ENCODE measurements at places on chromosomes 7 and 10.

DNA sequence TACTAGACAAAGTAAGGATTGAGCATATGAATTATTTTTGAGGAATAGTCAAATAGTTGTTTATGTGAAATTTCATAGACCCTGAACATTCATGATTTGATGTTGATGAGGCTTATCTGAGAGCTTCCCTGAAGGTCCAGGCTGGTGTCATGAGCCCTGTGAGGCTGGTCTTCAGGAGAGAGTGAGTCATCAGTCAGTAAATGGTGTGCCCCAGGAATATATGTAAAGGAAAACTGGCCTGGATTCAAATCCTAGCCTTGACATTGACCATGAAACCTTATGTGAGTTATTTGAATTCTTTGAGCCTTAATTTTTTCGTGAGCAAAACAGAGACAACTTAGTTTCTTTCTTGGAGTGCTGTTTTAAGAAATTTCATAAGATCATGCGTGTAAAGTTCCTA is 6.2 kb downstream of the TMEM236 start:
- no peak for DNase-seq

- no peak for DNase-seq
Observed at GRCh38 chr10:43186150-43186549, 47.9 kb downstream of the CSGALNACT2 start.

DNA sequence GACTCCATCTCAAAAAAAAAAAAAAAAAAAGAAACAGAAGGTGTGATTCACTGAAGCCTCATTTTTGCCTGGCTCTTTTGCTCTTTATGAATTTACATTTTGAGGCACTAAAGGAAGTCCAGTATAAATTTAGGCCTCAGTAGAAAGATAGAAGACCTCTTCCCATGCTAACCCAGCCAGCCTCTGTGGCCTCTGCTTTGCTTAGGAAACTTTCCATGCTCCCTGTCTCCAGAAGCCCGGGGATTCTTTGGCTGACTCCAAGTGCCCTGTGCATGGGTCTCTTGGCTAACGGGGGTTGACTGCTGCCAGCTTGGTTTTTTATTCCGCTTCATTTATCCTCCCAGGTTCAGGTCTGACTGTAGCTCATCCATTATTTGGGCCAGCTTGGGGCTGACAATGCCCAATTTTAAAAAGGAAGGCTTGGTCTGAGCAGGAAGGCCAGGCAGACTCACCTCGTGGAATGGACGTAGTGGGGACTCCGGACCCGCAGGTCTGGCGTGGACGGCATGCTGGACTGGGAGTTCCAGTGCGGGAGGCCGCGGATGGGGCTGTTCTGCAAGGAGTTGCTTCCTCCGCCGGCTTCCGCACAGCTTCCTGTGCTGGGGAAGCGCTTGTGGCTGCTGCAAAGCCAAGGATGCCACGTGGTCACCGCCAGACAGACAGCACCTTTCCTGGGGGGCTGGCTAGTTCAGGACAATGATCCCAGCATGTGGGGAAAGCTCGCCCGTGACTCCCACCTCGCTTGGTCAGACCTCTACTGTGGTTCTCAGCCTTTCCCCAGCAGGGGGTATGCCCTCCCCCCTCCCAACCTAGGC is 72.3 kb downstream of the PRPF18 start:
- DNase-seq, result no peak

GRCh38 chr7:468681-469562 is 50.7 kb downstream of the PDGFA start:
- no peak for DNase-seq

GRCh38 chr10:132982301-132982989 is 40.1 kb upstream of the CFAP46 start:
- DNase-seq, result no peak

GRCh38 chr10:7697426-7697825 is 5.7 kb upstream of the ITIH2 start:
- no peak for DNase-seq

DNA sequence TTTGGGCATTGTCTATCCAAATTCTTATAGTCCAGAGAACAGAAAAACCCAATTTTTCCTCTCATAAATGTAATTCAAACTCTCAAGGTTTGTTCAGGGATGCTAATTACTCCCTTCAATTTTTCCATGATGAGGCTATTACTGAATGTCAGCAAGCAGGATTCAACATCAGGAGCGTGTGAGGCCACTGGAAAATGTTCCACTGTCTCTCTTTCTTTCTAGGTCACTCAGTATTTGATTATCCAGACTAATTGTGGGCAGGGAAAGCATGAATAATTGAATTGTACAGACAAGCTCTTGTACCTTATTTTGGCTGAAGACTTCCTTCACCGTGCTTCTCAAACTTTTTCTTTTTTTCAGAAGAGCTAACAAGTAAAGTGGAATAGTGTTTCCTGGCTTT is 30.7 kb downstream of the THNSL1 start:
- DNase-seq, result no peak

DNA sequence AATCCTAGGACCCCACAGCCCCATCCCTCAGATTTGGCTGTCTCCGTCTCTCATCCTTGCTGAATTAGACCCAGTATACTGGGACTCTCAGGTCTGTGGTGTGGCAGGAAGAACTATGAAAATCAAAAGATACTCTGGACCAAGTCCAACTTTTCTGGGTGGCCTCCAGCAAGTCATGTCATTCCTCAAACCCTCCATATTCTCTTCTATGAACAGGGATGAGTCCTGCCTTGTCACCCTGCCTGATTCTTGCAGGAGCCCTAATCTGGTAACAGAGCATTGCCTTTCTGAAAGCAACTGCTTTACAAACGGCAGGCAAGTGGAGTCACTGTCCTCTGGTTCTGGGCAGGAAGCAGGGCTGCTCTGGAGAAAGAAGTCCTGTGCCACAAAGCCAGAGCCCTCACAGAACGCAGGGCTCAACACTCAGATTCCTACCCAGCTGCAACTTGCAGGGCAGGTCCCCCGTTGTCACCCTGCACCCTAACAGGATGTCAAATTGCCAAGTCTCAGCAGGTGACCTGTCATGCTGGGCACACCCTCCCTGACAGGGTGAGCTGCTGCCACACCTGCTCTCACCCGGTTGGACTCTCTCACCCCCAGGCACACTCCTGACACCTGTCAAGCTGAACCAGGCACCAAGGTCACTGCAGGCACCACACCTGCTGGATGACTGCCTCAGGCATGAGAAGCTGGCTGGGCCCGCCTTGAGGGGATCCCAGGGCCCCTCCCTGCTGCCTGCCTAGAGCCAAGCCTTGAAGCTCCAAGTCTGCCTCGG is 227.7 kb downstream of the KCNMA1 start:
- no peak for DNase-seq

DNA sequence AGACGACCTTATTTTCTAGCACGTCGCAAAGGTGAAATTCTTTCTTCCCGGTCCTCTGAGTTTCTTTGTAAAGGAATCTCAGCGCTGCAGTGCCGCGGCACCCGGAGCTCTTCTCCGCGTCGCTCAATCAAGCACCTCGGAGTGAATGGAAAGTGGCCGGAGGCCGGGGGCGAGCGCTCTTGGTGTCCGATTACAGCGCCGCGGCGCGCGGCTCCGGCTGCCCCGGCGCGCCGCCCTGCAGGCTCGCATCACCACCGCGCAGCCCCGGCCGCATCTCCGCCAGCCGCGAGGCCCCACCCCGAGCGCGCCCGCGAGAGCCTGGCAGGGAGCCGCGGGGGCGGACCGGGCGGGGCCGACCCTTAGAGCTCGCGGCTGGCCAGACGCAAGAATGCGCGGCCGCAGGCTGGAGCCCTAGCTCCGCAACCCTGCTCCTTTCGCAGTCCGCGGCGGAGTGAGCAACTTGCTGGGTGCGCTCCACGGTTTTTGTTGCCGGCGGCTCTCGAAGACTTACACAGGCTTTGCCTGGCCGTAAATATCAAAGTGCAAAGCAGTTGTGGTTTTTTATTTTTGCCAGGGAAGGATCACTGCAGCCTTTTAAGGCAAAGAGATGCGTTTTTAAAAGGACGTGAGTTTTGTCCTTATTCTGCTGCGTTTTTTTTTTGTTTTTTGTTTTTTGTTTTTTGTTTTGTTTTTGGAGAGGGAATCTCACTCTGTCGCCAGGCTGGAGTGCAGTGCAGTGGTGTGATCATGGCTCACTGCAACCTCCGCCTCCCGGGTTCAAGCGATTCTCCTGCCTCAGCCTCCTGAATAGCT is at the start of gene SEMA3C:
Gene SEMA3C (minus strand): TSS at position 143 of the 813 bp plus-strand sequence. CDS start 2,270 bp downstream, outside the sequence.
- no peak for DNase-seq

- DNase-seq, result no peak
Observed at GRCh38 chr7:74051629-74052410, 23.8 kb downstream of the ELN start.

GRCh38 chr10:103648251-103648635 is 154.7 kb downstream of the NEURL1 start:
- DNase-seq, result no peak

DNA sequence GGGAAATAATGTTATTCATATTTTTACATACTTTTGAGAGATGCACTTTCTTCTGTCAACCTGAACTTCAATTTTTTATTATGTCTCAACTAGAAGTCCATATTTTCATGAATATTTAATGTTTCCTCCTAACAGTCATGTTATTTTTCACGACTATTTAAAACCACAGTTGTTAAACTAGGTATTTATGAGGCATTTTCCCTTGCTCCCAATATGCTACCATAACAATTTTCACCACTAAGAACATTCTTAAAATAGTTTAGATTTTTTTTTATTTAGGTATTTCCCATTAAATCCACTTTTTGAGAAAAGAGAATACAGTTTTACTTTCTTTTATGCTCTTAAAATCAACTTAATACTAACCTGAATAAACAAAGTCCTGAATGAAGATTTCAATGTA is 89.4 kb downstream of the JAZF1 start:
- DNase-seq, result no peak

DNA sequence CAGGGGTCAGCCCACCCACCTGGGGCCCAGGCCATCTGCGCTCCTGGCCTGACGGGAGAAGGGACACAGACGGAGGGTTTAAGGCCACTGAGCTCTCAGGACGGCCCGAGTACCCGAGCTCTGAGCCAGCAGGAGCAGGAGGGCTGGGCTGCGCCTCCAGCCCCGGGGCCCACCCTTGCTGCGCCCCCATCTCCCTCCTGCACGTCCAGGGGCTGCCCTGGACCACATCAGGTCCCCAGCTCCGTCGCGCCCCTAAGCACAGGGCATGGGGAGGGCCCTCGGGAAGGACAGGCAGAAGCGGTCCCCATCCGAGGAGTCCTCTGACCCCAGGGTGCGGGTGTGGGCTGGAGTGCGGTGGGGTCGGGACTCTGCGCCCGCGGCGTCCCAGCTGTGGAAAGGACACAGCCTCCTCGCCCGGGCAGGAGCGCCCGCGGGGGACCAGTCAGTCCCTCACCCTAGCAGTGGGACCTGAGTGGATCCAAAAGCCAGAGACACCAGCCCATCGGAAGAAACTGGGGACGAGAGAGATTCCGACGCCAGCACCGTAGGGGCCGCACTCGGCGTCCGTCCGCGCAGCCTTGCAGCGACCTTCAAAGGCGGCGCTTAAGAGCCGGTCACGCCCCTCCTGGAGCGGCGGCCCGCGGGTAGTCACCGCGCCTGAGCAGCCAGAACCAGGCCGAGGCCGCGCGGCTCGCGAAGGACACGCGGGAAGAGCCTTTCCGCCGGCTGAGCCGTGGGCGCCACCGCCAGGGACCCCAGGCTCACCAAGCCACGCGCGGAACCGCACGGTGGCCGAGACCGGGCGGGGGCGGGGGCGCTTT is 15.9 kb downstream of the CAMK2B start:
- peak; percentile 17 for DNase-seq

- peak; percentile 11 for DNase-seq
Observed at GRCh38 chr7:54788664-54789063, 29.7 kb upstream of the SEC61G start.

- no peak for DNase-seq
Observed at GRCh38 chr7:103940382-103941268, 48.8 kb downstream of the RELN start.

- no peak for DNase-seq
Observed at GRCh38 chr10:52956861-52957260, 184.3 kb upstream of the MBL2 start.

- DNase-seq, result no peak
Observed at GRCh38 chr7:401495-401894, 111.5 kb downstream of the FOXL3 start.

- DNase-seq, result no peak
Observed at GRCh38 chr7:128437426-128438332, 18.0 kb upstream of the HILPDA start.

DNA sequence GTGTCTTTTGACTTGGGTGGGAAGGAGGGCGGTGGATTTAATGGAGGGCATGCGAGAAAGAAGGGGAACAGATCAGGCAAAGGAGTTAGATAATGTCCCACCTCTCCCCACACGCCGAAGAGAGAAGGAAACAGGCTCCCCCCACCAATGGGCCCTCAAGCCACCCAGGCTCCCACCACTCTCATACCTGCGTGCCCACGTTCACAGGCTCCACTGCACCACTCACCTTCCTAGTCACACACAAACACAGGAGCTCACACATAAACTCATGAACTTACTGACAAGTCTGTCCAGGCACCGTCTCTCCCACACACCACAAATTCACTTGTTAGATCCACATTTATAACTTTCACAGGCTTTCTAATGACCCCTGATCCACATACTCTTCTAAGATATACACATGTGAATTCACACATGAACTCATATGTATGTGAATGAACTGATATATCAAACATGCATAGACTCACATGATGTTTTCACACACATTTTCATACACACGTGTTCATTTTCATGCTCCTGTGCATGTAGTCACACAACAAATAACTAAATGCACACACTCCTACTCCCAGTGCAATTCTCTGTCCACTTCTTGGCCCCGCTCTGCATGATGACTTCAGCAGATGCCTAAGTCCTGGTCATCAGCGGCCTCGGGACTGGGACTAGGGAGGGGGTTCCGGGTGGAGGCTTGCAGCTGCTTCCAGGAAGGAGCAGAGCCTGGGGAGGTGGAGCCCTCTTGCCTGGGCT is 1.5 kb downstream of the LZTS2 start:
- no peak for DNase-seq

- no peak for DNase-seq
Observed at GRCh38 chr10:25502453-25502852, 327.7 kb downstream of the GPR158 start.

DNA sequence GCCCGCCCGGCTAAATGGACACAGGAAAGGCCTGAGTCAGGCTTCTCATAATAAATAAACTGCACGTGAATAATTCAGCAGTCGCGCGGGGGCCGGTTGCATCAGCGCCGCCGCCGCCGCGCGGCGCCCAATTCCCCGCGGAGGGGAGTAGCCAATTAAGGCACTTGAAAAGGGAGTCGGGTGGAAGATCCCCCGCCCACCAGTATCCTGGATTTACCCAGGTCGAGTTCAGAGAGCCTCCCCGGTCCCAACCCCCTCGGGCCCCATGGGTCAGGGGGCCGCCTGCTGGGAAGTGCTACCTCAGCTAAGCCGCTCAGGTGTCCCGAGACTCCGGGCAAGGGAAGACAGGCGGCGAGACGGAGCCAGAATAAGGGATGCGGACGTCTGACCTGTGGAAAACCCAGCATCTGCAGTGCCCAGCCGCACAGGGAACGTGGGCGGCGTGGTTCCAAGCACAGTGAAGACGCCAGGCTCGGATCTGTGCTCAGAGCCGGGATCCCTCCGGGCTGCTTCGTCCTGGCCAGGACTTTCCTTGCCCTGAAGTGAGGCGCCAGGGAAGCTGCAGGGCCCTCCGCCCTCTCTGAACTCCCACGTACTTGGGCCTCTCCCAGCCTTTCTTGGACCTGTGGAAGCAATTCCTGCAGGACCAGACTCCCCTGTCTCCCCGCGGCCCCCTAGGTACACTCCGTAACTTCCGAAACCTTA is 7.3 kb upstream of the LBX1 start:
- DNase-seq, result no peak

Data from activated CD4-positive, alpha-beta T cell treated with anti-CD3 and anti-CD28 coated beads for 4 hours (primary cell).